ENCODE measurements at places on chromosomes 7 and 10.

DNA sequence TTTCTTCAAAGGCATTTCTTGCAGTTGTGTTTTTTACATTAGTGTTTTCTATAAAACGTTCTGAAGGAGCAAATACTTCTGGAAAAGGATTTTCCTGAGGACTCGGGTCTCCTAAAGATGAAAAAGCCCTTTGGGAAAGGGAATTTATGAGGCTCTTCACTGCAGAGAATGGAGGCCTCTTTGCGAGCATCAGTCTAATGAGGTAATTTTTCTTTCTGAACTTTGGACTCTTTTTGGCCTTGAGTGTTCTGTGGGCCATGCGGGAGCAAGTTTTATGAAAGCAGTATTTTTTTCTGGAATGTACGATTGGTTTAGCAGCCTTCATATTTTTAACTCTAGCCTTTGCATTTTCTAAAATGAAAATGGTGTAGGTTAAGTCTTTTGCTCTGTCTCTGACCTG lies 6.4 kb upstream of the ACBD5 start:
- DNase-seq: no peak

- no peak for DNase-seq
These were observed 4.7 kb upstream of the HIP1 start for GRCh38 chr7:75743455-75743859.

DNA sequence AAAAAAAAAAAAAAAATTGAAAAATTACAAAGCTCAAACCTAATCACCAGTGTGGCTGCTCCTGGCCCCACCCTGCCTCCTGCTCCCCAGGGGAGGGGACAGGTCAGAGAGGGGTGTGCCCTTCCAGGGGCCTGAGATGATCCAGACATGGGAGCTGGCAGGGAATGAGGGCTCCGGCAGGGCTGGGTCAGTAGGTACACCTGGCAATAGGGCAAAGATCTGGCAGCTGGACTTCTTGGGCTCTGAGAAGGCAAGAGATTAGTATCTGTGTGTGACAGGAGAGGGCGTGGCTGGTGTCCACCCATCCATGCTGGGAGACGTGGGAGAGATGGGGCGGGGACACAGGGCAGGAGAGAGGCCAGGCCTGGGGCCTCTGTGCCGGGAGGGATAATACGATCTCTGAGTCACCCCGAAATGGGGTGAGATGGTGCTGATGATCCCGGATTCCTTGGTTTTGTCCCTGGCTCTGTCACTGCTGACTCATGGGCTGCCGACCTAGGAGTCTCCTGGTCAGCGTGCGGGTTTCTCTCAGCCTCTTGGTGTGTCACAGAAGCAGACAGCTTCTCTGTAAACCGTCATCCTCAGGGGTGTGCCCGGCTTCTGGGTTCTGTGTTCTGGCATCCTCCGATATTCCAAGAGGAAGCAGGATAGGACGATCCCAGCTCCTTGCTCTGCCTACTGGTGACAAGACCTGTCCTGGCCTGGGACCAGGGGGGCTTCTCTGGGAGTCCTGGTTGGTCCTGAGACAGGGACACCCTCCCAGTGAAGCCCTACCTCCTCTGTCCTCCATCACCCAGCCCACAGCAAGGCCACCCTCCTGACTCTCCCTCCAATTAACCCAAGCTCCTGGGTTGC lies 8.2 kb upstream of the CLDN4 start:
- no peak for DNase-seq

DNA sequence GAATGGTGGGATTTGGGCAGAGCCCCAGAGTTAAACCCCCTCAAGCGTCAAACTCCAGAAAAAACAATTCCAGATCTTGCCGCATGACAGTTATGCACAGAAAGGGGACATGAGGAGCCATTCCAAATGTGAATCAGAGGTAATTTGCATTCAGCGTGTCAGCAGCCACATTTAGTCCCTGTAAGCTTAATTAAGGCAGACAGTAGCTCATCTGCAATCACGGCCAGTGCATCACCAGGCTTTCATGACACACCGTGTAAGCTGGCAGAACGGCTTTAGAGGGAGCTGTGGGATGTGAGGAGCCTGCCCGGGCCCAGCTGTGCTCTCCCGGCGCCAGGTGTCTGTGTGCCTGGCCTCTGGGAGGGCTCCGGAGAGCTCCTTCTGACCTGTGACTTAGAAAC lies 18.7 kb upstream of the PRKAG2 start:
- DNase-seq: no peak

All from CD4-positive, alpha-beta T cell treated with Interferon gamma for 1 hour (primary cell).